Cardiac septum (tissue), 1 donor: ENCODE measurements at places on chromosomes 5 and 9.

GRCh38 chr9:98168941-98169488 is 23.4 kb downstream of the CORO2A start:
- DNase-seq = no peak

DNA sequence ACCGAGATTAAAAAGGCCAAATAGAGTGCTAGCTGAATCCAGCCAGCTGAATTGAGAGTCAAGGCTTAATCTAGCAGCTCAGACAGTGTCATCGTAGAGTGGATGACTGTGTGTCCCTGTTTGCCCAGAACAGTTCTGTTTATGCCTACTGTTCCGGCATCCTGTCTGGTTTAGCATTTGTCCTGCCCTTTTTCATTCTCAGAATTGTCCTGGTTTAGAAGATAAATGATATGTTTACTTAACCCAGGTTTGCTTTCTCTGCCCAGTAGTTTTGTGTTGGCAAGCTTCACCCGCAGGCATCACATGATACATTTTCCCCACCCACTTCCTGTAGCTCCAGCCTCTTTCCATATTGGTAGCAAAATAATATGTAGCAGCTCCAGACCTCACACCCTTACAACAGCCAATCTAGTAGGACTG is 41.3 kb upstream of the ZSWIM6 start:
- DNase-seq = no peak

DNA sequence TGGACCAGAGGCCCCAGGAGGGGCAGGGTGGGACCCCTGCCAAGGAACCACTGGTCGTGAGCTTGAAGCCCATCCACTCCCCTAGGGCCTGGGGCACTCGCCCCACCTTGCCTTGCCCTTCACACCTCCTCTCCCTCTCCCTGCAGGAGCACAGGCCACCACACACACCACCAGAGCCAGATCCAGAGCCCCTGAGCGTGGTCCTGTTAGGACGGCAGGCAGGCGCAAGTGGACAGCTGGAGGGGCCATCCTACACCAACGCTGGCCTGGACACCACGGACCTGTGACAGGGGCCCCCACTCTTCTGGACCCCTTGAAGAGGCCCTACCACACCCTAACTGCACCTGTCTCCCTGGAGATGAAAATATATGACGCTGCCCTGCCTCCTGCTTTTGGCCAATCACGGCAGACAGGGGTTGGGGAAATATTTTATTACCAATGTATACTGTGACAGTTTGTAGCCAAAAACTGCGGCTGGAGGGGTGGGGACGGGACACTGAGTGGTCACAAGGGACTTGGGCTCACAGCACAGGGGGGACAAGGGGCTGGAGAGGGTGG is 14.5 kb downstream of the GPRIN1 start:
- no peak for DNase-seq

DNA sequence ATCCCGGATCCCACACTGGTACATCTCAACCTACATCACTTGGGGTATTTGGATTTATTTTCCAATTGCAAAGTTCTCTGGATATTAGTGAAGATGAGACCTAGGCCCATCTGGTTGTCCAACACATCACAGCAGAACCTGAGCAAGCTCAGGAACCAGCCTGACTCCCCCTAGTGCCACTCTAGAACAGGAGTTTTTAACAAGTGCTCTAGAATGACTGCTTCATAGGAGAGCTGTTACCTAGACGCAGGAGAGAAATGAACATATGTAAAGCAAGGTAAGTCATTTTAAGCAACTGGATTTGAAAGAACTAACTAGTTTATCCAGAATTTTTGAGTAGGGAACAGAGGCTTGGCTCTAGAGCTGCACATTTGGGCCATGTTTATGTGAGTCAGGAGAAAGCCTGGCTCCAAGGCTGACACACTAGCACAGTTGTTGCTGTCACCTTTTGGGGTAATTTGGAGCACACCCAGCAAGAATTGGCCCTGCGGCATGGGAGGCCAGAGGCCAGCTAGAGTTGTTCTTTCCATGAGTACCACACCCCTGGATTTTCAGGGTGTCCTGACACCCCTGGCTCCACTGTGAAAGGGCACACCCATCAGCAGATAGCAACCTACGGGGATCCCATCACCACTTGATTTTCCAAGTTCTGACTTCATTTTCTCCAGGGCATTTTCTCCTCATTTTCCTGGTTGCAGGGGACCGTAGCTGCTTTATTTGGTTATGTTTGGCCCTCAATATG is 110.9 kb upstream of the LPAR1 start:
- no peak for DNase-seq

DNA sequence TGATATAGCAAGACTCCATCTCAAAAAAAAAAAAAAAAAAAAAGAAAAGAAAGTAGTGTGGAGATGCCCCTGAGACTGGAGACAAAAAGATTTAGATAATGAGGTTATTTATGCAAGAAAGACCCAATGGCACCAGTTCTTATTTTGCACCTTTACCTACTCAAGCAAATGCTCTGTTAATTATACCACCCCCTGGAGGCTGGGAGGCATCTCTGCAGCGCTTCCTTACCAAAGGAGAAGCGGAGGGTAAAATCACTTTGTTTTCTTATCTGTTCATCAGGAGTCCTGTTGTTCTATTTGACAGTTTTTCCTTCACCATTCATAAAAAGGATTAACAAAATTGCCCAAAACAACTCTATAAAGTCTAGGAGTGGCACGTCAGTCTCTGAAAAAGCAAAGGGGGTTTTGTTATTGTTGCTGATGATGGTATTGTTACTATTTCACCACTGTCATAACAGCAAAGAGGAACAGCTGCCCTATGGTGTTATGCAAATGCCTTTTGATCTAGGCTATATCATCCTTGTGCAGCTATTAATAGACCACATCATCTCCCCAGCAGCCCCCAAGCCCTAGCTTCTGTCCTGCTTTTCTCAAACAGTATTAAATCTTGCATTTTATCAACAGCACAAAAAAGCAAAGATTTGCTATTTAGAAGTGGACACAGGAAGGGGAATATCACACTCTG is 174.0 kb downstream of the PALM2AKAP2 start:
- DNase-seq = no peak

DNA sequence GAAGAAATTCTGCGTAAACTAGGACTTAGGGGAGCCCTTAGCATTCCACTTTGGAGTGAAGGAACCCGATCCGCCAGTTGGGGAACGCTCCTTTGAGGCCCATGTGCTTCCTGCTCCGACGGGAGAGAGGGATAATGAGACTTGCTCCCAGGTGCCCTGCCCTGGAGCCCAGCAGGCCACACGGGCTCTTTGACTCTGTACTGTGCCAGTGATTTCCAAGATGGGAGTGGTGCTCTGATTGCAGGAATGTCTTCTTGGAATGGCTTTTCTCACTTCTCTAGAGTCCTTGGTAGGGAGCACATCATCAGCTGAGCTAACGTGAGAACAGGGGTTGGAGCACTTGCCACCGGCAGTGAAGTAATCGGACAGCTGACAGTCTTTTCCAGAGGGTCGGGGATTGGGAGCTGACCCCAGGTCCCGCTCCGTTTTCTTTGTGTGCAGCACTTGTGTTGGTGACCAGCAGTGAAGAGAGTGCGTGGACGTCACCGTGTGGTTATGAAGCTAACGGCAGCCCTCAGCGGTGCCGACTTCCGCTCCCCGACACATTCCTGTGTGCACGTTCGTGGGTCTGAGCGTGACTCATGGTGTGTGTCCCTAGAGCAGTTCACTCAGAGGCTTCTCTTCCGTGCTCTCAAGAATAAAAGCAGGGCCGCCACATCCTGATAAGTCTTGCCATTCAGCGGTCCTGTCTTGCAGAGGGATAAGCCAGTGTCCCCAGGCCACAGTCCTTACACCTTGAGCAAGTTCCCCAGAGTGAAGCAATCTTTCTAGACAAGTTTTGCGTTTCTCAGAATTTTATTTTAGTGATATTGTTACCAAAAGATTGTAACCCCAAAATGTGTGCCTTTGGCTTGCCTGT is 25.6 kb downstream of the ABL1 start:
- DNase-seq = peak; percentile 92

GRCh38 chr9:101434998-101435397 is 576 bp downstream of the ALDOB start:
- DNase-seq = no peak

GRCh38 chr5:154885439-154885838 is 27.0 kb downstream of the CNOT8 start:
- no peak for DNase-seq

GRCh38 chr5:112636751-112637150 is 100.9 kb upstream of the APC start:
- no peak for DNase-seq

DNA sequence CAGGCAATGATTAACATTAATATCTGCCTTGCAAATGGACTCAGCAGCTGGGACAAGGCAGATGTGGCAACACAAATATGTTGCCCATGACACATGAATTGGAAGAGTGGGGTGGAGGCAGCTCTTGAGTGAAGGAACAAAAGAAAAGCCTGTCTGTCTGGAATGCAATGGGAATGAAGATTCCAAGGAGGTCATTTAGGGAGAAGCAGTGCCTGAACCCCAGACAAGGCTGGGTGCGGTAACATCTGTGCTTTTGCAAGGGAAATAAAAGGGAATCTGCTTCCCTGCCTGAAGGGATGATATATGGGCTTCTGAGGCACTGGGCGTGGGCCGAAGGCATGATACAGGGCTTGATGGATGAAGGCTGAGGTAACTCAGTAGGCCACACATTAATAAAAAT is 94.1 kb upstream of the TRIM32 start:
- DNase-seq = no peak

DNA sequence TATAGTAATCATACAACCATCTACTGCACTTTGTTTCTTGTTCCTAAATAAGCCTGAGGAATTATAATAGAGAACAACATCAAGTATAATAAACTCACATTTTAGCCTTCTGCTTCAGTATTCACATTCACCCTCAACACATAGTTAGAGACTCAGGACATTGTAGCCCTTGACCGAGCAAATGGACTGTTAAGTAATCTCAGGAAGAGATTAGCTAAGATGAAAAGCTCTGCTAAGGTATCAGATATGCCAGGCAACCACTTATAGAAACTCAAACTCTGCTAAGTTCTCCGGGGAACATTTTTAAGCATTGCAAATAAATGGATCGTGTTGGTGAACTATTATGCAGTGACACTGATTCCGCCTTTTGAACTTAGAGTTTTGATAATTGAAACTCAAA is 252.0 kb downstream of the DTWD2 start:
- no peak for DNase-seq

DNA sequence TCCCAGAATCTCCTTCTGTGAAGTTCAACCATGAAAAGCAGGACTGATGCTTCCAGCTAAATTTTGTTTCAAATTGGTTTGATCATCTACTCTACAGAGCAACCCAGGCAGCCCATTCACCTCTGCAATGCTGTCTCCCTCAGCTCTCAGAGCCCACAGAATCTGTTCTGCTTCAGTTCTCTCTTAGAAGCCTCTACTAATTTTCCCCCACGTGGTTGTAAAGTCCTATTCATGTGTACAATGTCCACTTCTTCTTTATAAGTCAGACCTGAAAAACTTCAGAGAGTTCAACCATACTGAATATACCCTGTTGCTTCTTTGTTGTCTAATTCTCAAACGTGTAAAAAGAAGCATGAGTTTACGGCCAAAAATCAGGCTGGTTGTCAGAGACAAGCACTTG is 21.3 kb upstream of the FAM13B start:
- DNase-seq = no peak

DNA sequence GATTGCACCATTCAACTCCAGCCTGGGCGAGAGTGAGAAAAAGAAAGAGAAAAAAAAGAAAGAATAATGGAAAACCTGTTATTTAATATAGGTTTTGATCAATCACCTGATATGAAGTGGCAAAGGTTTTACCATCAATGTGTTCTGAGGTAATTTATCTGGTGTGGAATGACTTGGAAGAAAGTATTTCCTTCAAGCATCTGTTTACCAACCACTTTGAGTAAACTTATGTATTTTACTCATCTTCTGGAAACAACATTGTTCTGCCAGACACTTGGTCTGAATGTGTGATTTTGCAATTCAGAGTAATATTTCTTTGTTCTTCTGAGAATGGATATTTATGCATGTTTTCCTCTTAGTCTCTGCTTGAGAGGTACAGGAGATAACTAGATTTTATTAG is 24.3 kb downstream of the KIF2A start:
- DNase-seq = no peak

DNA sequence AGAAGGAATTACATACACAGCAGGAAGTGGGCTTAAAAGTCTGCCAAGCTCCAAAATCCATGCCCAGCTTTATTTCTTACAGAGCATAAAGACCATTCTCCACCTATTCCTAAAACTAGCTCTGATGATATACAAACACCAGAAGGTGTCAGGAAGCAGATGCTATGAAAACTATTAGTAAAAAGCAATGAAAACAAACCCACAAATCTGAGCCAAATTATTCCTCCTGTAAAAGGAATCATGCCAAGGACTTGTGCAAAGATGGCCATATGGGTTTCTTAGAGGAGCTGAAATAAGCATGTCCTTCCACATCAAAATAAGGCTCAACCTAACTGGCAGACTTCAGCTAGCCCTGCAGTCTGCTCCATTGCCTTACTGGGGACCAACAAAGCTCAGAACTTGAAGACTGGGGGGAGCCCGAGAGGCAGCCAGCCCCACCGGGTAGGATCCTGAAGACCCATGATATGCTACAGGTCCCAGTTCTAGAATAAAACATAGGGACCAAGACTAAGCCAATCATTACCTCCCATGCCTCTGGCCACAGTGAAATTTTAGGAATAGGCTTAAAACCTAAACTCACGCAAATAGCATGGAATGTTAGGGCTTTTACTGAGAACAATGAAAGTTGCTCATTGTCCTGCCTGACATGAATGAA is 42.8 kb upstream of the GABRP start:
- DNase-seq = no peak

DNA sequence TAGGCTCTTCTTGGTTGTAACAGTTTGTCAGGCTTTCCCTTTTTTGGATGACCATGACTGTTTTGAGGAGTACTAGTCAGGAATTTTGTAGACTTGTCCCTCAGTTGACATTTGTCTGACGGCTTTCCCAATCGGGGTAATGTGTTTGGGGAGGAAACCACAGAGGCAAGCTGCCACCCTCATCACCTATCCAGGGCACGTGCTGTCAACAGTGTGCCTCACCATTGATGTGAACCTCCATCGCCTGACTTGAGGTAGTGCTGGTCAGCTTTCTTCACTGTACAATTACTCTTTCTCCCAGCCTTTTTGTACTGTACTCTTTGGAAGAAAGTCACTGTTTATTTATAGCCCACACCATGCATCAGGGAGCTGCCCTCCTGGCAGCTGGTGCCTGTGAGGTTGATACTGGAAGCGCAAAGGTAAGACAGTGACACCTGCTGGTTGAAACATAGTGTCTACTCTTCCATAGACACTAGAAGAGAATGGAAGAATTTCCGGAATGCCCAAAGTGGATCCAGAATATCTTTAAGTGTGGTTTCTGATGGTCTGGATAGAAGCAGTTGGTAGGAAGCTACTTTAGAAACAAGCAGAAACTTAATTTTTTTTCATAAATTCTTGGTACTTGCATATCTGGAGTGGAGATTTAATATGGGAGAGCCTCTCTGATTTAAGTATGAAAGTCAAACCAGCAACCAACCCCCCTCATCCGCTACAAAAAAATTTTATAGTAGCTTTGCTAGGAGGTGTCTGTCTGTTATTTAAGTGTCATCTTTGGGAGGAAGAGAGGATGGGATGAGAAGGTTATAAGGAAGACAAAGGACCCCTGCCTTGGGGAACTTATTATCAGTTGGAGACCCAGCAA is 69.3 kb downstream of the SNX30 start:
- no peak for DNase-seq
